ENCODE measurements at places on chromosomes 13 and 19. TPM values are rescaled to one million over a fixed set of nuclear protein-coding genes. Genes with fewer than 3 reads are reported as not detected.
A peak's percentile ranks its signal among the peaks of the same experiment; 100 is the strongest.

ZNF540 gene
- total RNA-seq = 1.3 TPM

NLRP12 gene
- total RNA-seq = 0.11 TPM

DNA sequence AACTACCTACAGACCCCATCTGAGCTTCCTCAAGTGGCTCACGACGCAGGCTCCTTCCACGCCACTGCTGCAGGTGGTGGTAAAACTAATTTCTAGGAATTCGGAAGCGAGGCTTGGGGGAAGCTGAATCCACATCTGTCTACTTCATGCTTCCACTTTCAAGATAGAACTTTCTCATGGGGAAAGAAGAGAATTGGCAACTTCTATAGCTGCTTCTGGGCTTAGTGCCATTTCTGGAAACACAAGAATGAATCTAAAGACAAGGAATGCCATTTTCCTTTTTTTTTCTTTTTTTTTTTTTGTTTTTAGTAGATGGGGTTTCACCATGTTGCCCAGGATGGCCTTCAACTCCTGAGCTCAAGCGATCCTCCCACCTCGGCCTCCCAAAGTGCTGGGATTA is 2.8 kb upstream of the NLRP12 start:
- H3K27ac ChIP-seq = no peak overlapping the region
- no peak for DNase-seq
- H3K27me3 ChIP-seq = peaks cover 34% of the 10 kb centered on the region
- H3K4me1 ChIP-seq = peaks cover 3% of the 10 kb centered on the region
- H3K4me3 ChIP-seq = no peak overlapping the region

DNA sequence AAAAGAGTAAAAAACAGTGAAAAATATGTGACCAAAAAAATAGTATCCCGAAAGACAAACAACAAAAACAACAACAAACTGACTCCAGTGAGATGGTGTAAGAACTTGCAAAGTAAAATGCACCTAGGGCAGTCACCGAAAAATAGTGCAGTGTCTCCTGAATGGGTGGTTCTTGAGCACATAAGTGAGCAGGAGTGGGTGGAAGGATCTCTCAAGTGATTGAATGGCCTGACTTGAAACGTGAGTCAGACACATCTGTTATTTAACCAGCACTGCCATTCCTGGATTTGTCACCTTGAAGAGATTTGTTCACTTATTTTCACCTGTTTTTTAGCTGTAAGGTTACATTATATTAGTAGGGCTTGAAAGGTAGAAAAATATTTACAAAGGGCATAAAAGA is 3.5 kb downstream of the ZNF738 start:
- peaks cover 45% of the 10 kb centered on the region for H3K36me3 ChIP-seq
- no peak for DNase-seq
- H3K27ac ChIP-seq = no peak overlapping the region
- H3K27me3 ChIP-seq = no peaks in the 10 kb centered on the region
- no peak overlapping the region for H3K4me3 ChIP-seq
- H3K4me1 ChIP-seq = peaks cover 7% of the 10 kb centered on the region

- no peaks in the 10 kb centered on the region for H3K27me3 ChIP-seq
- peaks cover 9% of the 10 kb centered on the region for H3K36me3 ChIP-seq
- no peak overlapping the region for H3K27ac ChIP-seq
- H3K4me1 ChIP-seq = no peaks in the 10 kb centered on the region
- no peak overlapping the region for H3K4me3 ChIP-seq
Measured at GRCh38 chr19:41893899-41894298, 10.9 kb downstream of the ARHGEF1 start.

DNA sequence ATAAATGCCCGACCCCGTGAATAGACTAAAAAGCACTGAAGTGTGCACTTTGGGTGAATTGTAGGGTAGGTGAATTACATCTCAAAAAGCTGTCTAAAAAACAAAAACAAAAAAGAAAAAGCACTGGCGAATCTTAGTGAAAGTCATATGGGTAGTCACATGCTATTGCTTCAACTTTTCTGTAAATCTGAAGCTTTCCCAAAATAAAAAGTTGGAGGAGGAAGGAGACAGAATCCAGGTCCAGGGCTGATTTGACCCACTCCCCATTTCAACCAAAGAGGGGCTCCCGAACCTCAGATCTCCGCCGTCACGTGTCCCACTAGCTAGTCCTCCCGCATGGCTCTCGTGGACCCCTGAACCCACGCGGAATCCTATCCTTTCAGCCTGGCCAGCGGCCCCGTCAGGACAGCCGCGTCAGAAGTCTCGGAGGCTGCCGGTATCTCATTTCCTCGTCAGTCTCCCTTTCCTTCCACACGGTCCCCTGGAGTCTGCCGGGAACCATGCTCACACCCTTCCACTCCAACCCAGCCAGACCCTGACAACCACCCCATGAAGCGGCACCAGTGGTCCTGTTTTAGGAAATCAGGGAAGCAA is 6.1 kb downstream of the PPP1R12C start:
- peaks cover 14% of the 10 kb centered on the region for H3K36me3 ChIP-seq
- peak overlapping the region; percentile 64 for H3K27ac ChIP-seq
- peaks cover 23% of the 10 kb centered on the region for H3K4me1 ChIP-seq
- no peak overlapping the region for H3K4me3 ChIP-seq
- no peak for DNase-seq

GRCh38 chr19:34269489-34269888 is 15.1 kb downstream of the GARRE1 start:
- H3K27ac ChIP-seq = peak overlapping the region; percentile 95
- H3K4me3 ChIP-seq = no peak overlapping the region
- no peak for DNase-seq
- peaks cover 9% of the 10 kb centered on the region for H3K36me3 ChIP-seq
- no peaks in the 10 kb centered on the region for H3K27me3 ChIP-seq

- H3K4me1 ChIP-seq = no peaks in the 10 kb centered on the region
- DNase-seq = peak; percentile 17
- peaks cover 46% of the 10 kb centered on the region for H3K27me3 ChIP-seq
Measured at GRCh38 chr19:51141181-51141580, 920 bp upstream of the SIGLEC7 start.

Data from mesothelial cell of epicardium (in vitro differentiated cells).